A549 treated with CpdA at 1 μM for 4 hours (cell line): ENCODE measurements at places on chromosomes 11 and 22. TPM values are rescaled to one million over a fixed set of nuclear protein-coding genes. Genes with fewer than 3 reads are reported as not detected.

The SNX32 gene
- 0.05 to 0.19 TPM (median 0.07 TPM) in 4 of 5 replicates, not detected in the other for total RNA-seq

The C22orf31 gene
- not detected in 5 replicates for total RNA-seq

The MYBPC3 gene
- total RNA-seq = 0.05 to 0.06 TPM (median 0.05 TPM) in 4 of 5 replicates, not detected in the other

The SLC7A4 gene
- total RNA-seq = not detected in 5 replicates

The UPK3A gene
- not detected in 5 replicates for total RNA-seq

The RHOD gene
- total RNA-seq = 29.7 to 48.7 TPM (median 42.3 TPM) in 5 replicates

The EHF gene
- total RNA-seq = 0.12 to 0.70 TPM (median 0.61 TPM) in 5 replicates

The JHY gene
- total RNA-seq = 3.1 to 4.2 TPM (median 3.4 TPM) in 5 replicates

The CCDC81 gene
- total RNA-seq = 0.17 to 0.50 TPM (median 0.22 TPM) in 5 replicates

The KRTAP5-9 gene
- total RNA-seq = 0.05 to 0.12 TPM in 2 of 5 replicates, not detected in the others

The TST gene
- total RNA-seq = 38.2 to 52.2 TPM (median 50.0 TPM) in 5 replicates

The CBY1 gene
- total RNA-seq = 13.7 to 17.4 TPM (median 15.3 TPM) in 5 replicates

The PATE4 gene
- not detected in 5 replicates for total RNA-seq

The SCGB1D2 gene
- not detected in 5 replicates for total RNA-seq
